ENCODE measurements at places on chromosomes 4 and X.

- DNase-seq = no peak
Observed at GRCh38 chrX:131614241-131614640, 70.4 kb downstream of the OR13H1 start.

DNA sequence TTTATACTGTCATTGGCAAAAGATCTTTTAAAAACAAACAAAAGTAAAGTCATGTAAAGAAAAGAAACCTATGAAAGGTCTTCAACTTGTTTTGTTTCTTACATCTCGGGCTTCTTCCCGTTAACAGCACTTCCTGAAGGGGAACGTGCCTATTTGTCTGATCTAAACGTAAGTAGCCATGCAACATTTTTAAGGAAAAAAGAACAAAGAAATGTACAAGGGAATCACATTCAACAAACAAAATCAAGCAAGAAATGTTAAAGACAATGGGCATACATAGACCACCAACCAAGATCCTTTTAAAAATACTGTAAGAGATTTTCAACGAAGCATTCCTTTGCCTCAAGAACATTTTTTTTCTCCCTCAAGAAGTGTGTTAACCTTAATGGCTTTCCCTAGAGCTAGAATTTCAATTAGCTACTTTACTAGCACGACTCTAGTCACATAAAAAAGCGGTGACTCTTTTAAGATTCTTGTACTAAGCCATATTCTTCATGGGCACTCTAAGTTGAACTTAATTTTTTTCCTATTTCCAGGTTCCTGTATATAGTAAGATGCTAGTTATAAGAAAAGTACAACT is 112.0 kb upstream of the TTC29 start:
- no peak for DNase-seq

GRCh38 chrX:8969378-8969777 is 64.5 kb downstream of the FAM9B start:
- no peak for DNase-seq

DNA sequence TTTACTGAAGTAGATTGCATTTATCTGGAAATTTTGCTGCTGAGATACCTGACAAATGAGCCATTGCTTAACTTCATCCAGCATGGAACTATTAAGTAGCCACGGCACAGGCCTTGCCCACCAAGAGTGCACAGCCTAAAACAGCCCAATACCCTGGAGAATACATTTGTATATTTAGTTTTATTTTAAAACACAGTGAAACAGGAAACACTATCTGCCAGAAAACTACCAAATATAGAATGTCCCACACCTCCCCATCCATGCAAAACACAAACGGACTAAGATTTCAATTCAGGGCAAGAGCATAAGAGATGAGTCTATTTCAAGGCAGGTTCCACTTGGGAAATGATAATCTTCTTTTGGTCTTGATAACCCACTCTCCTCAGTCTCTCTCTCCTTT is 57.1 kb downstream of the MAML3 start:
- no peak for DNase-seq

- DNase-seq = no peak
Observed at GRCh38 chr4:1305261-1305711, 15.6 kb downstream of the MAEA start.

DNA sequence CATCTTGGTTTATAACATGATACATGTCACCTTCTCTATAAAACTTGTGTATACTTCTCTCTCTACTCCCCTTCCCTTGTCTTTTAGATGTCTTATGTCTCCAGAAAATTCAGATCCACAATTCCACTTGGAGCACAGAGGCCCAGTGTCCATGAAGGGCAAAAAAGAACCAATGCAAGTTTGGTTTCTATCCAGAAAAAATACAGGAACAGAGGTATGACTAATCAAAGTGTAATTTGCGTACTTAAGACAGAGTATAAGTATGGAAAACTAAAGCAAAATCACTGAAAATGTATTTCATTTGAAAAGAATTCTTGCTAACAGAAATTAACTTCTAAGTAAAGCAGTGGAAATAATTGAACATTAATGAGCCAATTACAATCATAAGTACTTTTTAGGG is 46.2 kb downstream of the GUCY1B1 start:
- DNase-seq = no peak

- DNase-seq = no peak
Observed at GRCh38 chr4:39047681-39048080, 14.4 kb upstream of the KLHL5 start.
